Thymus (tissue), 14 donors: ENCODE measurements at places on chromosomes 16 and 17.

DNA sequence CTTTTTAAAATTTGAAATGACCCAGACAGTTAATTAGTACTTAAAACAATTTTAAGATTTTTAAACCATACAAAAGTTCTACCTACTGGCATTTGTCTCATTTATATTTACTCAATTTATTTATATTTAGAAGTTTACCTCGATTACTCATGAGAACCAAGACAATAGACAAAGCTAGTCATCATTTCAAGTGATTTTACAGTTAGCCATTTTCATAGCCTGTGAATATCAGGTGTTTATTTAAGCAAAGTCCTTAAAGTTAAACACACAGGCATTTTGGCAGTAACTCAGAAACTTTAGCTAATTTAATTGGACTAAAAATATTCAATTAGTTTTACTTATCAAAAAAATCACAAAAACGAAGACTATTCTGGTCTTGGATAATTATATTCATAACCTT is 101.6 kb upstream of the KIF2B start:
- H3K27me3 ChIP-seq: no peaks in the 10 kb centered on the region
- H3K36me3 ChIP-seq: no peaks in the 10 kb centered on the region
- H3K27ac ChIP-seq: no peak overlapping the region

- no peaks in the 10 kb centered on the region for H3K4me1 ChIP-seq
- no peaks in the 10 kb centered on the region for H3K27me3 ChIP-seq
- DNase-seq: no peak
- no peak overlapping the region for H3K27ac ChIP-seq
- no peak overlapping the region for H3K4me3 ChIP-seq
Observed at GRCh38 chr16:73171901-73172240, 123.9 kb upstream of the ZFHX3 start.

- H3K4me1 ChIP-seq: peaks cover 5% of the 10 kb centered on the region
- H3K27ac ChIP-seq: no peak overlapping the region
- no peaks in the 10 kb centered on the region for H3K36me3 ChIP-seq
- DNase-seq: no peak
- no peak overlapping the region for H3K4me3 ChIP-seq
Observed at GRCh38 chr16:4110680-4111079, 5.6 kb downstream of the ADCY9 start.

GRCh38 chr16:75236232-75236631 is 15.2 kb downstream of the BCAR1 start:
- no peak for DNase-seq
- H3K4me1 ChIP-seq: peaks cover 6% of the 10 kb centered on the region
- H3K36me3 ChIP-seq: no peaks in the 10 kb centered on the region

GRCh38 chr17:76075364-76076145 is 974 bp downstream of the GALR2 start:
- no peak overlapping the region for H3K27ac ChIP-seq
- no peaks in the 10 kb centered on the region for H3K36me3 ChIP-seq
- H3K27me3 ChIP-seq: peaks cover 55% of the 10 kb centered on the region
- H3K4me3 ChIP-seq: no peak overlapping the region
- DNase-seq: no peak

DNA sequence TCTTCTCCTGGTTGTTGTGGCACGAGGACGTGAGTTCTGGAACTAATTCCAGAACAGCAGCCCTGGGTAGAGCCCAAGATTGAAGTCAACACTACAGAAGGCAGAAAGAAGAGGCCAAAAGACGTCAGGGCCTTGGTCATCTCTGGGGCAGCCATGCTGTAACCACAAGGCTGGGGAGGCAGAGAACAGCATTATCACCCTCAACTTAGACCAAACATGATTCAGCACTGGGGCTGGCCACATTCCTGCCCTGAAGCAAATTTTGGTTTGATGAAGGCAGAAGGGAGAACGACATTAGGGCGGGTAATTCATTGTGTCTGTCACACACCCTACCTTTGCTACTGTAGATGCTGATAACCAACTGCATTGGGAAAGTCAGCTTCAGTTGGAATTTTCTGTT is 9.7 kb upstream of the ALOX15B start:
- H3K4me1 ChIP-seq: no peaks in the 10 kb centered on the region
- no peak for DNase-seq
- H3K27me3 ChIP-seq: no peaks in the 10 kb centered on the region
- H3K4me3 ChIP-seq: no peak overlapping the region
- H3K36me3 ChIP-seq: no peaks in the 10 kb centered on the region

- no peak overlapping the region for H3K4me3 ChIP-seq
- no peaks in the 10 kb centered on the region for H3K36me3 ChIP-seq
- H3K27me3 ChIP-seq: no peaks in the 10 kb centered on the region
- no peak for DNase-seq
- H3K4me1 ChIP-seq: no peaks in the 10 kb centered on the region
- no peak overlapping the region for H3K27ac ChIP-seq
Observed at GRCh38 chr17:21085707-21086106, 41.1 kb upstream of the DHRS7B start.

DNA sequence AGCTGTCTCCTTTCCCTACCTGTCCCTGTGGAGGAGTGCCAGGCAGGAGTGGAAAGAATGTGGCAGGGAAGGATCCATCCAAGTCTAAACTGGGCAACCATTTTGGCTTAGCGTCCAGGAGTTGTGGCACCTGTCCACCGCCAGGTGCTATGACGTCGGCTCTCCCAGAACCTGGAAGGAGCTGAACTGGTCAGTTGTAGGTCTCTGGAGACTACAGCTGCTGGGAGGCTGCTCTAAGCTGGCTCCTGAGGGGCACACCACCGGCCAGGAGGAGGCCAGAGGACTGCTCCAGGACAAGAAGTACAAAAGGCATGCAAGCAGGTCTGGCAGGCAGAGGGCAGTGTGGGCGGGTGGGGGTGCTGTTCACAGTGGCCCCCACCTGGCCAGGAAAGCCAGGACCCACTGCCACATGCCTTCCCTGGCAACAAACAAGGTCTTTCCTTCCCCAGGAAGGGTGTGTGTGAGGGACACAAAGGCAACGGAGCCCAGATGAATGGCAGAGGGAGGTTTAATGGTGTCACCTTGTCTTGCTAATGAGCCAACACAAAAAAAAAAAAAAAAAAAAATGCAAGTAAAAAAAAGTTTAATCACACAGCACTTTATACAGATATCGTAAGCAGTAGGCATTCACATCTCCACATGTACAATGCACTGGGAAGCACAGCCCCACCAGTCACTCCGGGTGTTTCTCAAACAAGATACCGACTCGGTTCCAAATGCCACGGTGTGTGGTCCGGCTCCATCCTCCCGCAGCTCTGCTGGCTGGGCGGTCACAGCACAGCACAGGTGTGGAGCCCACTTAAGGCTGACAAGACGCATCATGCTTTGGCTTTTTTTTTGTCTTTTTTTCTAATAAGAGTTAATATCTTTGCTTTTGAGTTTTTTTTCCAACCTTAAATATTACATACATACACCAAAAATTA is 4.8 kb downstream of the SPHK1 start:
- H3K36me3 ChIP-seq: peaks cover 25% of the 10 kb centered on the region
- H3K4me1 ChIP-seq: peaks cover 22% of the 10 kb centered on the region
- no peak overlapping the region for H3K4me3 ChIP-seq
- peaks cover 20% of the 10 kb centered on the region for H3K27me3 ChIP-seq

DNA sequence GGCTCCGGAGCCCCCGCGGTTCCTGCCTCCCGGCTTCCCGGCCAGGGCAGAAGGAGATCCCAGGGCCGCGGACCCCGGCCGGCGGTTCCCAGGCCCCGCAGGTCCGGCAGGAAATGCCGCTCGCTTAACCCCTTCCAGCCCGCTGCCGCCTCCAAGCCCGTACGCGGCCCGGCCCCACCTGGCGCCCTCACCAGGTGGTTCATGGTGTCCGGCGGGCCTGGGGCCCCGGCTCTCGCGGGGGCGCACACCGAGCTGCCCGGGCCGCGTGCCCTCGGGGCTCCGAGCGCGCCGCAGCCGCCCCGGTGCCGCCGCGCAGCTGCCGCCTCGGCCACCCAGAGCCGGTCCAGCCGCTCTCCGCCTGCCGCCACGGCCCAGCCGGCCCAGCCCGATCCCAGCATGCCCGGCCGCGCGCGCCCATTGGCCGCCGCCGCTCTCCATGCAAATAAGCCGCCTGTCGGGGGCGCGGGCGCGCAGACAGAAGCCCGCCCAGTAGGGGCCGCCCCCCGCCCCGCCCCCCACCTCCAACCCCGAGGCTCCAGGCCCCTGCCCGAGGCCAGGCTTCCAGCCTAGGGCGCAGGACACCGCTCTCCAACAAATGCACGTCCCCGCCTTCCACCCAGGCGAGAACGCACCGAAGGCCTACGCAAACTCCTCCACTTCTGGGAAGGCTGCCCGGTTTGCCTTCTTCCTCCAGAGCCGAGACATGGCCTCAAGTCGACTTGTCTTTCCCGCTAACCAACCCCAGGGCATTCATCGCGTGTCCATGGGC is at the start of gene BCAR1:
Gene BCAR1, minus strand, starts transcription at position 345 of the 769 bp plus-strand sequence. Its CDS starts 142 bp downstream, at position 203.
- DNase-seq: no peak
- peak within 1 kb of the TSS; percentile 38 for H3K4me3 ChIP-seq
- H3K27ac ChIP-seq: no peak within 1 kb of the TSS
- H3K36me3 ChIP-seq: no peaks in the 10 kb centered on the region
- peaks cover 84% of the 10 kb centered on the region for H3K27me3 ChIP-seq
- peaks cover 4% of the 10 kb centered on the region for H3K4me1 ChIP-seq

- peak; percentile 21 for DNase-seq
- peak overlapping the region; percentile 91 for H3K4me3 ChIP-seq
- no peak overlapping the region for H3K27ac ChIP-seq
- no peaks in the 10 kb centered on the region for H3K27me3 ChIP-seq
- H3K36me3 ChIP-seq: peaks cover 8% of the 10 kb centered on the region
- peaks cover 16% of the 10 kb centered on the region for H3K4me1 ChIP-seq
Observed at GRCh38 chr17:30290696-30291542, 825 bp downstream of the BLMH start.

DNA sequence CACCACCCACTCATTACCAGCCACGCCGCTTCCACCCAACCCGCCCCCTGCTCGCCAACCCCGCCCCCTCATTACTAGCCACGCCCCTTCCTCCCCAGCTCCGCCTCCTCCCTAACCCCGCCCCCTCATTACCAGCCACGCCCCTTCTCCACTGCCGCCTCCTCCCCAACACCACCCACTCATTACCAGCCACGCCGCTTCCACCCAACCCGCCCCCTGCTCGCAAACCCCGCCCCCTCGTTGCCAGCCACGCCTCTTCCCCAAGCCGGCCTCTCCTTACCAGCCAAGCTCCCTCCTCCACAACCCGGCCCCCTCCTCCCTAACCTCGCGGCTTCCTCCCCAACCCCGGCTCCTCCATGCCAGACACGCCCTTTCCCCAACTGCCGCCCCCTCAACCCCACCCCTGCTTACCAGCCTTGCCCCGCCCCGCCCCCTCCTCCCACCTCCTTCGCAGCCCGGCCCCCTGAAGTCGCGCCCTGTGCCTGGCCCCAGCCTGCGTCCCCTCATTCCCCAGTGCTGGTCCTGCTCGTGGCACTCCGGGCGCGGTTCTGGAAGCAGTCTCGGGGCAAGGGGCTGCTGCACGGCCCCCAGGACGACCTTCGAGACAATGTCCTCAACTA is 7.3 kb downstream of the SLC22A31 start:
- H3K36me3 ChIP-seq: no peaks in the 10 kb centered on the region
- no peak overlapping the region for H3K27ac ChIP-seq

GRCh38 chr17:66426397-66427033 is 124.1 kb downstream of the PRKCA start:
- H3K27me3 ChIP-seq: no peaks in the 10 kb centered on the region
- H3K4me1 ChIP-seq: no peaks in the 10 kb centered on the region
- H3K27ac ChIP-seq: no peak overlapping the region
- no peaks in the 10 kb centered on the region for H3K36me3 ChIP-seq
- DNase-seq: peak; percentile 53

DNA sequence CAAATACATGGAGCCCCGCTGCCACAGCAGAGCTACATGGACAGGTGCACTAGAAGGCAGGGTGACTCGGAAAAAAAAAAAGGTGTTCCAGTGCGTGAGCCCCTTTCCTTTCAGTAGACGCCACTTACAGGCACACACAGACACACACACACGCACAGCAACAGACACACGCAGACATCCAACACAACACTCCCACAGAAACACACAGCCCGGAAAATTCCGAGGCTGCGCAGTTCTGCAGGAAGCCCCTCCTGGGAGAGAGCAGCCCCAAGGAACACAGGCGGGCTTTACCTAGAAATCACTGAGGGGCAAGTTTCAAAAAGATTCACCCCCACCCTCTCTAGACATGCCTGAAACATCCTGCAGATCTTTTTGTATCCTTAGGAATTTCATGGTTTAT is 136.0 kb upstream of the WSB1 start:
- H3K36me3 ChIP-seq: no peaks in the 10 kb centered on the region
- no peak overlapping the region for H3K4me3 ChIP-seq
- H3K27ac ChIP-seq: no peak overlapping the region
- DNase-seq: no peak
- H3K27me3 ChIP-seq: no peaks in the 10 kb centered on the region

GRCh38 chr16:31200821-31201568 is 1.6 kb downstream of the PYCARD start:
- H3K4me1 ChIP-seq: peaks cover 22% of the 10 kb centered on the region
- peak overlapping the region; percentile 68 for H3K4me3 ChIP-seq
- H3K27me3 ChIP-seq: no peaks in the 10 kb centered on the region
- H3K27ac ChIP-seq: peak overlapping the region; percentile 11
- no peak for DNase-seq
- H3K36me3 ChIP-seq: peaks cover 30% of the 10 kb centered on the region

DNA sequence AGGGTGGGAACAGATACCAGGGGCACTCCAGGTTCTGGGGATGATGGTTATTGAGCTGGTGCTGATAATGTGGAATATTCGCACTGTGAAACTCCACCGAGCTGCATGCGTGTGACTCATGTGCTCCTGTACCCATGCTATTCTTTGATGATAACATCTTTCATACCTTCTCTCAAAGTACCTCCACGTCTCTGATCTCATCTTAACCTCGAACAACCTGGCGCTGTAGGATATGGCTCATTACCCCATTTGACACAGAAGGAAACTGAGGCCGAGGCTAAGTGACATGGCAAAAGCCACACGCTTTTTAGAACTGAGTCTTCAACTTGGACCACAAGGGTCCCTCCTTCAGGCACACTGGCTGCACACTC is 30.2 kb upstream of the MRPS23 start:
- no peak for DNase-seq
- no peaks in the 10 kb centered on the region for H3K36me3 ChIP-seq
- H3K27me3 ChIP-seq: peaks cover 7% of the 10 kb centered on the region
- H3K27ac ChIP-seq: no peak overlapping the region
- H3K4me1 ChIP-seq: peaks cover 37% of the 10 kb centered on the region

GRCh38 chr16:80744856-80745255 is 59.5 kb downstream of the CDYL2 start:
- H3K4me3 ChIP-seq: no peak overlapping the region
- no peak overlapping the region for H3K27ac ChIP-seq
- no peaks in the 10 kb centered on the region for H3K36me3 ChIP-seq
- H3K4me1 ChIP-seq: no peaks in the 10 kb centered on the region
- no peak for DNase-seq

DNA sequence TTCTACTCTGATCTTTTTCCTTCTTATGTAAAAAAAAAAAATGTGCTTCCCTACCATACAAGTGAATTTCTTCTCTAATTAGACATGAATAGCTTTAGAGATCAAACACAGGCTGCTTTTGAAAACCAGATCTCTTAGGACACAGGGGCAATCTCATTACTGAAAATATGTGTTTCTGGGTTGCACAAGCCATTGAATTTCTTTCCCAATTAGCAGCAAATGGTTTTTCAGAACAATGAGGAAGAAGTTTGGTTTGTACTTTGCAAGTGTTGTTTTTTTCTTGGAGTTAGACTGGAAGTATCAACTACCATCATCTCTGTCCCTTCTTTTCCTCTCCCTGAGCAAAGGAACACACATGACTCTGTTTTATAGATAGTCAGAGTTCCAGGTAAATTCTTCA is 5.6 kb upstream of the ANKS4B start:
- H3K36me3 ChIP-seq: no peaks in the 10 kb centered on the region
- H3K4me1 ChIP-seq: no peaks in the 10 kb centered on the region
- H3K27ac ChIP-seq: no peak overlapping the region
